HEK293T (cell line): ENCODE measurements at places on chromosomes 3 and 15.
A peak's percentile ranks its signal among the peaks of the same experiment; 100 is the strongest.

DNA sequence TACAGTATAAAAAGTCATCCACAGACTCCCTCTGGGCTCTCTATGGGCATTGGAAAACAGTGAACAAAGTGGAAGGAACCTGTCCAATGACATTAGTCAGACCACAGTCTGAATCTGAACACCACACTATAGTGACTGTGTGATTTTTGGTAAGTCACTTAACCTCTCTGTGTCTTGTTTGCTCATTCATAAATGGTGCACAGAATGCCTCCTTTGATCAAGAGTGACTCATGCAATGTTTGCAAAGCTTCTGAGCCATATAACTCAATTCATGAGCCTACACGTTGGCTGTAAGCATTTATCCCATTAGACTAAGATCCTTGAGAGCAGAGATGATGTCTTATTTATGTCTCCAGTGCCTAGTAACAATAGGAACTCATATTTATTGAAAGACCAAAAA is 46.7 kb downstream of the SV2B start:
- DNase-seq: no peak

DNA sequence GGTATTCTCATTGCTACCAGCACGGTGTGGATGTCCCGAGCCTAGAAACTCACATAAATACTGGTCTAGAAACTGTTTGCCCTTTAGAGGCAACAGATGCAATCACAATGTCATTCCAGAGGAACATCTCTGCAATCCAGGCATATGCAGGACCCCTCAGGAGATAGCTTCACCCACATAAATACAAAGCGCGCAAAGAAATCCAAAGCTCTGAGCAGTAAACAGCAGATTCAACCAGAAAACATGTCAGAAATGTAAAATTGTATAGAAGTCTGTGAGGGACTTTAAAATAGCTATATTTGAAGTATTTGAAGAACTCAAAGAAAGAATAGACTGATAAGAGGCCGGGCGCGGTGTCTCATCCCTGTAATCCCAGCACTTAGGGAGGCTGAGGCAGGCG is 291.7 kb downstream of the FAM43A start:
- DNase-seq: no peak

GRCh38 chr3:76063019-76063418 is 277.7 kb upstream of the ZNF717 start:
- DNase-seq: no peak

DNA sequence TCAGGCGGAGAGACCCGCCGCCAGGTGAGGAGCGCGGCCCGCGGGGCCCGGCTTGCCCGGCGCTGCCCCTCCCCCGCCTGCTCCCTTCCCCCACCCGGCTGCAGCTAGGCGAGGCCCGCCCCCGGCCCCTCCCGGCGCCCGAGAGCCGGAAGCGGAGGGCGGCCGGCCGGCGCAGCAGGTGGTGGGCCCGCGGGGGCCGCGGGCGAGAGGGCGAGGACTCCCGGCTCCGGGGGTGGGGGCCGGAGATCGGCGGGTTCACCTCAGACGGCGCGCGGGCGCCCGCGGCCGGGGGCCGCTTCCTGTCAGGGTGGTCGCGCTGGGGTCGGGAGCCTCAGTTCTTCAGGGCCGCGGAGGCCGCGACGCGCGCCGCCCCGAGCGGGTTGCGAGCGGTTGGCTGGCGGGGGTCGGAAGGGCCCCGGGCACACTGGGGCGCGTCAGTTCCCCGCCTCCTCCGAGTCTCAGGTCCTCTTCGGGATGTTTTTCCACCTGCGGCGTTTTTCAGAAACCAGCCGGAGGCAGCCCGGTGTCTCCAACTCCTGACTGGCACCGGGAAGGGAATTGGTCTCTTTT is 395 bp downstream of the ZFAND6 start:
- DNase-seq: peak; percentile 77

DNA sequence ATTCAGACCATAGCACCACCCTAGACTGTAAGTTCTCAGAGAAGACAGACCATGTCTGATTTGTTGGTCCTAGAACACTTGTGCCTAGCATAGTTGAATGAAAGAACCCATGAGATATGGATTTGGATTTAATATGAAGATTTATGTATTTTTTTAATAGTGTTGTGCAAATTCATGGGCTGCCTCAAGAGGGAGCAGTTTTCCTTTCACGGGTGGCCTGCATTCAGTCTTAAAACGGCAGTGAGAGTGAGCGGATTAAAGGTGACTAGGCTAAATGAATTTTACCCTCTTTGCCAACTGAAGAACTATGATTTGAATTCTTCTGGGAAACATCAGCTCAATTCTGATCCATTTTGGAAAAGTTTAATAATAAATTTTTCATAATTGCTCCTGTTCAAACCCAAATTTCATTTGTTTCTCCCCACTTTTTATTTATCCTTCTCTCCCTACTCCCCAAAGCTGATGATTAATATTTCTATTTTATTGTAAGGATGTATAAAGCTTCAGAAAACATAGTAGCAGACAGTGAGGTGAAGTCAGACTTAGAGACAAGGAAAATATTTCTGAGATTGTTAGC is 67.3 kb downstream of the MORC1 start:
- peak; percentile 25 for DNase-seq

DNA sequence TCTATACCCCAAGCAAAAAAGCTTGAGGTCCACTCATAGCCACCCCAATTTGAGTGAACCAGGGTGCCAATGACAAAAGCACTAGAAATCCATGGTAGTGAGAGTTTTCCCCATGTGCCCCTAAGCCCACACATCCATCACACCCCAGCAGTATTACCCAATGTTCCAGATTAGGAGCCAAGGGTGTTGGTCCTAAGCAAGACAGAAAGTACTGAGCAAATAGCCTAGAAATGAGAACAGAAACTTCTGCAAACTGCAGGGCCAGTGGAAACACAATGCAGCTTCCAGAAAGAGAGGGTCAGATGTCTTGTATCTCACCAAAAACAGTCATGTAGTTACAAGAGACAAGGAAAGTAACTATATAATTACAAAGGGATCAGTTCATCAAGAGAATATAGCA is 10.9 kb upstream of the OXTR start:
- DNase-seq: no peak

DNA sequence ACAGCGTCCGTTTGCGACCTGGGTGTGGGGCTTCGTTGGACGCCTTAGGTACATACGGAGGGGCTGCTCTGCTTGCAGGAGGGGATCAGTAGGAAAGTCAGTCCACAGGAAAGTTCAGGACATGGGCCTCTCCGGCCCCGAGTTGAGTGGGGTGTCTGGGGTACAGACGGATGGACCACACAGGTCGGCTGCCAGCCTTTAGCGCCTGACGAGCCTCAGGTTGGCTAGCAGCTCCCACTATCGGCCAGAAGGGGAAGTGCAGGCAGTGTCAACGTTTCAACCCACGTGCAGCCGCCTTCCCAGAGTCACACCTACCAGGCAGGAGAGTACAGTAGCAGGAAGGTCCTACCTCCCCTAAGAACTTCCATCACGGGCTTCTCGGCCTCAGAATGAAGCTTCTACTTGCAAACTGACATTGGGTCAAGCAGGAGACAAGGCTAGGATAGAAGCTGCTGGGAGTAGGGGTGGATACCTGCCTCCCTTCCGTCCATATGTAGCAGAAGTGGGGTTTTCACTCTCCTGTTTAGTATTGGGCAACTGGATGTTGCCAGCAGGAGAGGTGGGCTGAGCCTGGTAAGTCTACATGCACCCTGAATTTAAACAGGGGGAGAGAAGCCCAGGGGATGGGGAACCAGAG is 1.8 kb upstream of the SCN5A start:
- DNase-seq: peak; percentile 81

GRCh38 chr15:63111481-63111880 is 10.2 kb upstream of the LACTB start:
- DNase-seq: no peak

GRCh38 chr15:43517354-43518196 is at the start of gene MAP1A:
MAP1A (plus strand) TSS chr15:43517608; CDS start chr15:43521474, 3,866 bp downstream.
- peak; percentile 46 for DNase-seq

- DNase-seq: no peak
These were observed 18.6 kb downstream of the THSD4 start for GRCh38 chr15:71133747-71134472.

DNA sequence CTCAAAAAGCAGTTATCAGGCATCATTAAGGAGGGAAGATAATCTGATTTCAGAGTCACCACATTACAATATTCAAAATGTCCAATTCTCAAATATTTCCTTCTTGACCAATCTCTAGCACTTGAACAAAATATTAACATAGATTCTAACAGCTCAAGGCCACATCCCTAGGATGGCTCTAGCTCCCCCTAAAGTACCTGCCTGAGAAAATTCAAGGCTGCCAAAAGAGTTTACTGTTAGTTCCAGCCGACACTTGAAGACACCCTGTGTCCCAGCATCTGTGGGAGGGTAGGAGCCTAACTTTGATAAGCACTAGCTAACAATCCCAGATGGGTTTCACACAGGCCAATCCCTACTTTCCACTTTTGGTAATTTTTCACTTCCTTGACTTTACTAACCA is 10.4 kb downstream of the NSMCE3 start:
- no peak for DNase-seq

- DNase-seq: no peak
These were observed 647.1 kb downstream of the NTRK3 start for GRCh38 chr15:87609474-87609873.

- DNase-seq: no peak
These were observed 61.5 kb downstream of the TFRC start for GRCh38 chr3:196020373-196020772.

DNA sequence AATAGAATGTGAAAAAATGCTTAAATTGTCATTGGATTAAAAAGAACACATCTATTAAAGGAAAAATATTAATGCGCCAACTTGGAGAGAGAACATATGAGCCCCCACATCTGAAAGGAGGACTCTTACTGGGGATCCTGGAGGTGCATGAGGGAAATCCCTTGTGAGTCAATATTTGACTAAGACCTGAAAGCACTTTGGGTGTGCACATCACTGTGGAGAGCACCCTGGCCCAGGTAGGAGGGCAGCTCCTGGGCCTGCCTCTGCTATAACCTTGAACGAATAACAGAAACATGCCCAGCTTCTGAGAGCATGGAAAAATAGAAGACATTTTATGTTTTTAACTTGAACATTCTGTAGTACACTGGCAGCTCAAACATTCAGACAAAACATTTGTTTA is 199.8 kb downstream of the GAP43 start:
- DNase-seq: no peak

DNA sequence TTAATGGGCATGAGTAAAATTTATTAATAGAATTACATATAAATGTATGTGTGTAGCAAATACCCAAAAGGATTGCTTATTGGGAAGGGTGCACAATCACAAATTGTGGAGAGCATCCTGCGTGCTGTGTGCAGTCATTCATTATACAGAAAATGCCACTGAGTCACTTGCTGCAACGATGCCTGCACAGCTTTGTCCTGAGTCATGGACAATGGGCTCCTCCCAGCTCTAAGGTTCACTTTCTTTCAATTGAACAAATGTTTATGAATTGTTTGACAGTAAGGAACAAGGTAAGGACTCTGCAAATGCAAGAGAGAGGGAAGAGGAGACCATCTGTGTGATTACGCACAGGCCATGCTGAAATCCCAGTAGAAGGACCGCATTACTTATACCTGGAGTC is 18.7 kb downstream of the CFAP161 start:
- no peak for DNase-seq

- DNase-seq: no peak
These were observed 842.4 kb downstream of the TBL1XR1 start for GRCh38 chr3:176354843-176355242.

GRCh38 chr15:62135532-62136134 is 29.5 kb downstream of the C2CD4B start:
- DNase-seq: no peak

DNA sequence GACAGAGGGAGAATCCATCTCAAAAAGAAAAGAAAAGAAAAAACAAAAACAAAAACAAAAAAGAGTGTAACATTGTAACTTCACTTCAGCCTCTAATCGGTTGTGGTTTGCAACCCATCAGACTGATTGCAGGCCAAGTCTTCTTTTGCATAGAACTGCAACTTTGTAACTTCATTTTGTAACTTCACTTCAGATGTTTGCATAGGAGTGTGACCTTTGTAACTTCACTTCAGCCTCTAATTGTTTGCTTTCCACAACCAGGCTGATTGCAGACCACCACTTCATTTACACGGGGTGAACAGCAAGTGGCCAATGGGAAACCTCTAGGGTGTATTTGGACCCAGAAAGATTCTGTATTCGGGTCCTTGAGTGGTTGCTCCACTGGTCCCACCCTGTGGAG is 79.1 kb upstream of the CHMP2B start:
- no peak for DNase-seq

GRCh38 chr3:49495023-49495422 is 25.0 kb downstream of the DAG1 start:
- no peak for DNase-seq

DNA sequence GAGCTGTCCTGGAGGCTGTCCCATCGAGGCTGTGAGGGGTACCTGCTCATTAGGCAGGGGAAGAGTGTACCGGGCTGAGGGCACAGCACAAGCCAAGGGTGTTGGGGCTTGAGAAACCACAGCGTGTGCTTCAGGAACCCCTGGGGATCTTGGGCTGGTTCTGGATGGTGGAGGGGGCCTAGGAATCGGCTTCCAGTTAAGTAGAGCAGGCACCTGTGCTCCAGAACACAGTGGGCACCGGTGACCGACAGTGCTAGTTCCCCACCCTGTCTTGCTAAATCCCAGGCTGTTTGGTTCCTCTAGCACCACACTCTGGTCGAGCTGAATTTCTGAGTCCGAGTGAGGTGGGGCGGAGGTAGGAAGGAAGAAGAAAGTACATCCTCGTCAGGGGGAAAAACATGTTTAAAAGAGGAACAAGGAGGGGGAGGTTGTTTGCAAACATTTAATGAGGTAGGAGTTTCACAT is 29.1 kb downstream of the SLC6A6 start:
- no peak for DNase-seq

DNA sequence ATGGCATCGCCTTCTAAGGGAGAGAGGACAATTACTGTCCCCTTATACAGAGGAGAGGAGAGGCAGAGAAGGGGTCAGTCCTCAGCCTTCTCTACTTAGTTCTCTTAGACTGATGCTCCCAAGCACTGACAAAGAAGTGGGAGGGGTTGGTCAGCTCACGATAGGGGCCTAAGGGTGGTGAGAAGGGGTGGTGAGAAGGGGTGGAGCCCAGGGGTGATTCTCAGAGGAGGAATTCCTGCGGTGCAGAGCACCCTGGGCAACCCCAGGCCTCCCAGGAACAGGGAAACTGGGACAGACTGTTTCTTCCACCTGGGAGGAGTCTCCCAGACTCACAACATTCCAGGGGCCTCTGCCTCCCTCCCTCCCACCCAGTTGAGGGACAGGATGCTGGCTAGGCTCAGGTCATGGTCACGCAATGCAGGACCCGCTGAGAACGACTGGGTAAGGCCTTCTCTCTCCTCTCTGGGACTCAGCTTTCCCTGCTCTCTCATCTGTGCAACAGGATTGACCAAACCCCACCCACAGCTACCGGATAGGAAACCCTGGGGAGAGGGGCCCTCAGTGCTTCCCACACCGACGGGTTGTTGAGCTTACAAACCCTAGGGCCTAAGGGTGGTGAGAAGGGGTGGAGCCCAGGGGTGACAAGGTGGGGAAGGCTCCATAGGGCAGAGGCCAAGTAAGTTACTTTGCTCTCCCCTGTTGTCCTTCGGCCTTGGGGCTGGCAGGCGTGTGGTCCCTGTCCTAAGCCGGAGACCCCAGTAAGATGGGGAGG is 1.5 kb downstream of the TPRA1 start:
- DNase-seq: no peak

- DNase-seq: no peak
These were observed 6.9 kb upstream of the GHRL start for GRCh38 chr3:10299679-10300078.

GRCh38 chr3:110656394-110657025 is 415.1 kb upstream of the NECTIN3 start:
- DNase-seq: no peak
